ENCODE measurements at places on chromosomes 2 and 18.

DNA sequence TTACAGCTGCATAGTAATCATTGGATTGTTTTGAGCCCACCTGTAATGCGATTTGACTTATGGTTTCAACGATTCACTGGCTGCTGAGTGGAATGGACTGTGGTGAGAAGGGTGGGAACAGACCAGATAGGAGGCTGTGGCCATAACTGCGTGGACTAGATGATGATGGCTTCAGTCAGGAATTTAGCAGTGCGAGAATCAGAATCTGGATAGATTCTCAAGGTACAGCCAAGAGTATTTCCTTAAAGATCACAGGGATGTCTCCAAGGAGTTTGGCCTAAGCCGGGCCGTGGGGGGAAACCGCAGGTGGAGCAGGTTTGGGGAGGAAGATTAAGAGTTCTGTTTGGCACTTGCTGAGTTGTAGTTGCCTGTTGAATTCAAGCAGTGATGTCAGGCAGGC lies 44.0 kb upstream of the CHMP1B start:
- no peak for DNase-seq

DNA sequence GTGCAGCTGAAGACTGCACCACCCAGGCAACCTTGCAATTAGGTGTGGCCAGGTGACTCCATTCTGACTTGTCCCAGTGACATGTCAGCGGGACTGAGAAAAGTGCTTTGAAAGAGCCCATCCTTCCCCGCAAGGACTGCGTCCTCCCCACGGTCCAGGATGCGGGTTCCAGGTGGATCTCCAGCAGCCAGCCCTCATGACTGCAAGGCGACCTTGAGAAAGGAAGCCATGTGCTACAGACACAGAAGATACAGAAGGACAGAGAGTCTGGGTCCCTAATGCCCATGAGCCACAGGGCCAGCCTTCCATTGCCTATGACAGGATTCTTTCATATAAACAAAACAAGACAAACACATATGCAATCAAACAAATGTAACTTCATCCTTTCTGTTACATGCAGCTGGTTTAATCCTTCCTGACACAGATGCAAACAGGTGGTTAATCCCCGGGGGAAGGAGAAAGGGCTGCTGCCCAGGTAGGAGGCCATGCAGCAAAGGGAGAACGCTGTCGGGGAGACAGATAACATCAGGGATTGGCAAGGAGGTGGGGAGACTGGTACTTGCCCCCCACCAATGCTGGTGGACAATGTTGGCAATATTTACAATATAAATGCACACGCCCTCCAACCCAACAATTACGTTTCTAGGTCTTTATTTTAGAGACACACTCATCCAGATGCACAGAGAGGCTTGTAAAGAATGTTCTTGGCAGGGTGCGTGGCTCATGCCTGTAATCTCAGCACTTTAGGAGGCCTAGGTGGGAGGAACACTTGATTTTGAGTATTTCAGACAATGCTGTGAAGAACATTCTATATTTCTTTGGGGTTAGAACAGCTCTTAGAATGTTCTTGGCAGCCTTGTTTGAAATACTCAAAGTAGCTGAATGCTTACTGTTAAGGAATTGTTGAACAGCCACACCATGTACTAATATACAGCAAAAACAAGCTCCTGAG lies 64.8 kb downstream of the NCAPH start:
- no peak for DNase-seq

- DNase-seq = no peak
Observed at GRCh38 chr2:10777111-10777841, 35.3 kb downstream of the PDIA6 start.

- no peak for DNase-seq
Observed at GRCh38 chr2:178069551-178069950, 3.0 kb downstream of the PDE11A start.

- DNase-seq = no peak
Observed at GRCh38 chr2:1731963-1732768, 12.1 kb downstream of the PXDN start.

DNA sequence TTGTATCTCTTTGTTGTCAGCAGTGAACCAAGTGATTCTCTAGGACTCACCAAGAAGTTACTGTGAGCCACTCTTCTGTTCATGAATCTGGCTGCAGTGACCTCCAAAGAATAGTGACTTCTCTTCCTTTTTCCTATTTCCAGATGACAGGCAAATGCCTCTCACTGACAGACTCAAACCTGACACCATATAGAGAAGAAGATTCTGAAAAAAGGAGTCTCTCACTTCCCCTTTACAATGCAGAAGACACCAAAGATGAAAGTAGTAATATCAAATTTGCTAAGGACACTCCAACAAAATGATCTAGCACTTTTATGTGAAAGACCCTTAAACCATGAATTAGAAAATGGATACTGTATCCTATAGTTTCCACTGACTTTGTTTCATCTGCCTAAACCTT lies 44.4 kb upstream of the SETBP1 start:
- DNase-seq = no peak

DNA sequence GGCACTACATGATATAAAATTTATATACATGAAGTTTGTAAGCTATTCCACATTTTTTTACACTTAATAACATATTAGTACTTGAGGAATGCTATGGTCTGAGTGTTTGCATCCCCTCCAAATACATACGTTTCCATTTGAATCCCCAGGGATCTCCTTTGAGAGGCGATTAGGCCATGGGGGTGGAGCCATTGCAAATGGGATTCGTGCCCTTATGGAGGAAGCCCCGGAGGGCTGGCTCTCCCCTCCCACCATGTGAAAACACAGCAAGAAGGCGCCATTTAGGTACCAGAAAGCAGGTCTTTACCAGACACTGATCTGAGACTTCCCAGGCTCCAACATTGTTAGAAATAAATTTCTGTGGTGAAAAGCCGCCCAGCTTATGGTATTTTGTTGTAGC lies 20.8 kb upstream of the MBP start:
- no peak for DNase-seq

DNA sequence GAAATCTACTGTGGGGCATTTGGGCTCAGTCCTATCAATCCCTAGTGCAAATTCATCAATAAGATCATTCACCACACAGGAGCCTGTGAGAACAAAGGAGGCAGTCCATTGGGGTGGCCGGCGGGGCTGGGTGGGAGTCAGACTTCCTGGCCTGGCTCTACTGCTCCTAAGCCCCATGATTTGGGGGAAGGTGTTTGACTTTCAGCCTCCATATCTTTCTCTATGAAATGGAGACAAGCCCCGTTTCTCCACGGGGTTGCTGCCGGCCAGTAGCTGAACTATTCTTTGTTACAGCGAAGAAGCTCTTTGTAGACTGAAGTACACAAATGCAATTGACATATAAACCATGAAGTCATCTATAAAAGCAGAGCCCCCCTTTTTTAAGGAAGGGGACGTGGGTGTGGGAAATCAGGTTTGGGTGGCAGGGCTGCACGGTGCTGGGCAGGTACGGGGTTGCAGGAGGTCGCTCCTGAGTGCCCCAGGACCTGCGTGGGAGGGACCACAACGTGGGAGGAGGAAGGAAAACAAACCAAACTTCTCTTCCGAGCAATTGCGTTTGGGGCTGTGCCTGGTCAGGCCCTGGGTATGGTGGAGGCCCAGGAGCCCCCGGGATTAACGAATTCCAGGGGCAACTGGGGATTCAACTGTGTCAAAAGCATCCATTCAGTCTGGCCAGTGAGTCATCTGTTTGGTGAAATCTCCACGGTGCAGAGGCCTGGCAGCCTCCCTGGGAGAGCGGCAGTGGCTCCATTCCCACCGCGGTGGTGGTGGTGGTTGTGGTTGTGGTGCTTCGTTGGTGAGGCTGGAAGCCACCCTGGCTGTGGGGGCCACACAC lies 18.2 kb downstream of the FBLN7 start:
- DNase-seq = peak; percentile 29

GRCh38 chr2:85802354-85803103 lies 48.7 kb downstream of the ATOH8 start:
- DNase-seq = no peak

DNA sequence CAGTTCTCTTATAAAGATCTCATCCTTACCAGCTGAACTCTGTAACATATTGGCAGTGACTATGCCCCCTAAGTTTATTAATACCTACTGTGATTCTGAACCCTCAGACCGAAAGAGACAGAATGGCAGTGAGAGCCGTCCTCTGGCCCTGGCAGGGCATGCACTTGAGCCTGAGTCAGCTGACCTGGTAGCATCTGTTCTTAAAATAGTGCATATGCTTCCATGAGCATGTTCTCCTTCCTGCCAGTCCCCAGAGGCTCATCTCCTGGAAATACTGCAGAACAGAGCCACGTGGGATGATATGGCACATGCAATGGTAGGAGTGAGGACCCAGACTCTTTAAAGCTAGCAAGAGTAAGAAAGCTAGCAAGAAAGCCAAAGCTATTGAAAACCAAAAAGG lies 59.0 kb downstream of the RASGRP3 start:
- DNase-seq = no peak

- no peak for DNase-seq
Observed at GRCh38 chr2:134314681-134315368, 61.0 kb downstream of the MGAT5 start.

All from activated T-helper 1 cell treated with Interleukin-2 at 50 U/mL for 16 hours (primary cell).